CD8-positive, alpha-beta T cell (primary cell): ENCODE measurements at places on chromosomes 6 and 20.

- no peak for DNase-seq
Observed at GRCh38 chr20:43853174-43853803, 61.4 kb upstream of the TOX2 start.

DNA sequence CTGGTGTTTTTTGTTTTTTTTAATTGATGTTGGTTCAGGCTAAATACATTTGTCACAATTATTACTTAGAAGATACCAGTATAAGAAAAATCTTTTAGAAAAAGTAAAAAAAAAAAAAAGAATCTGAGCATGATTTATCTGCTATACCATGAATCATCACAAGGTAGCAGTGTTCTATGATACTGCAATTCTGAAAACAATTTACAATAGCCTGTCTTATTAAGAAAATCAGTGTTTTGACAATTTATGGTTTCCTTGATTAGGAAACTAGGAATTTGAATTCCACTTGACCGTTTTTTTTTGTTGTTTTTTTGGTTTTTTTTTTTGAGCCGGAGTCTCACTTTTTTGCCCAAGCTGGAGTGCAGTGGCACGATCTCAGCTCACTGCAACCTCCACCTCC lies 9.3 kb upstream of the MAK start:
- DNase-seq, result no peak

GRCh38 chr20:12051206-12052163 lies 133.8 kb downstream of the BTBD3 start:
- DNase-seq, result no peak

GRCh38 chr20:47231382-47232039 lies 125.0 kb downstream of the ZMYND8 start:
- no peak for DNase-seq
